ENCODE measurements at places on chromosomes 11 and 22.

DNA sequence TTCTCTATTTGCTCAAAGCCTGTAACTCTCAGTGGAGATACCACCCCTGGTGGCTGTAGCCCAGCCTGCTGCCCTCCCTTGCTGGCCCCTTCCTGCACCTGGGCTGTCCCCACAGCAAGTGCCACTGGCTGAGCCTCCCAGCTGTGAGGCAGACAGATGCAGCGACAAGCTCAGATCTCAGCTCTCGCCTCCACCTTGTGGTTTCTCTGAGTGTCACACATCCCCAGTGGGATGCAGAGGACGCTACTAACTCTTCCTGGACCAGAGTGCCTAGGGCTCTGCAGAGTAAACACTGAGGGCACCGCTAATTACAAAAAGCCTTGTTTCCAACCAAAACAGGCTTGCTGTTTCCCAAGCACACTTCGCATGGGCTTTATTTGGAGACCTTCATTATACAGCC lies 8.9 kb downstream of the YPEL1 start:
- DNase-seq: no peak

- DNase-seq: no peak
These were observed 311 bp downstream of the BRD1 start for GRCh38 chr22:49827271-49827852.

DNA sequence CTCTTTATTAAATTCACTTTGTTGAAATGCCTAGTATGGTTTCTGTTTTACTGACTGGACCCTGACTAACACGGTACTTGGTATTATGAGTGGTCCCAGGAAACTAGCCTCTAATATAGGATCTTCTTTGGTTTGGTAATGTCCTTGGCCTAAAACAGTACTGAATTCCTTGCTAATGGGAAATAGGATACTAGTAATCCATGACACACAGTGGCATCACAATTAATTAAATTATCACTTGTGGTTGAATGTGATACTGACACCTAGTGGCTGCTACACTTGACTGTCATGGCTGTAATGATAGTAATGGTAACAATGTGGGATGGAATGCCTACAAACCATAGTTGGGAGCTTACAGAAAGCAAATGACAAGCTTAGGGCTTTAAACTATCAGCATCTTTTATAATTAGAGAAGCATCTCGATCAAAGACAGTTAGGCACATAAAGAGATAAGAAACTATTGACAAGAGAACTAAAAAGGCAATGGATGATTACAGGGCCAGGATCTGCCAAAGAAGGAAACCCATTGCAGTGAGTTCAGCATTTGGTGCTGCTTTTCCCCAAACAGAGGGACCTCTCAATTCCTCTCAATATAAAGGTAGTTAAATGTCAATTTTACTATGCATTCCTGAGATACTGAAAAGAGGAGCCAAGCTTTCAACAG lies 8.6 kb downstream of the DNHD1 start:
- DNase-seq: no peak

- DNase-seq: no peak
These were observed 8.3 kb upstream of the FOLR2 start for GRCh38 chr11:72208281-72208680.

Data from NCI-H187 (cell line).